ENCODE measurements at places on chromosomes 5 and 9. TPM values are rescaled to one million over a fixed set of nuclear protein-coding genes. Genes with fewer than 3 reads are reported as not detected.

GRCh38 chr9:74810200-74810599 is 77.5 kb downstream of the TRPM6 start:
- no peaks in the 10 kb centered on the region for H3K36me3 ChIP-seq
- no peak overlapping the region for H3K4me3 ChIP-seq
- H3K4me1 ChIP-seq: no peaks in the 10 kb centered on the region
- H3K27ac ChIP-seq: no peak overlapping the region
- H3K27me3 ChIP-seq: peaks cover 8% of the 10 kb centered on the region

DNA sequence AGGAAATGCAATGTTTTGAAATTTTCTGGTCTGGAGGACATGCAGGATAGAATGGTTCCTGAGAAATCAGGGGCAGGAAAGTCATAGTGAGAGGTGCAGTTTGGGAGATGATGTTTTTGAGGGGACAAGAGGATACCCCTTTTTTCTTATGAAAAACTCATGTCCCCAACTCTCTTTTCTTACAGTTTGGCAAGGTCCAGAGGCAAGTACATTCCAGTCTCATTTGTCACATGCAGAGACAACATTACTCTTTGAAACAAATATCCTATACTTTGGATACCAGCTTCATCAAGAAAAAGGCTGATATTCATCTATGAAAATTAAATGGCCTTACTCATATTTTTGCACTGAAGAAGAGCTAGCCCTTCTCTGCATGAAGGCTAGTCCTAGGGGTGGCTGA is 48.2 kb downstream of the EQTN start:
- DNase-seq: no peak
- H3K27ac ChIP-seq: peak overlapping the region; percentile 36
- H3K36me3 ChIP-seq: no peaks in the 10 kb centered on the region
- H3K27me3 ChIP-seq: peaks cover 6% of the 10 kb centered on the region
- peak overlapping the region; percentile 57 for H3K4me3 ChIP-seq
- peaks cover 18% of the 10 kb centered on the region for H3K4me1 ChIP-seq

DNA sequence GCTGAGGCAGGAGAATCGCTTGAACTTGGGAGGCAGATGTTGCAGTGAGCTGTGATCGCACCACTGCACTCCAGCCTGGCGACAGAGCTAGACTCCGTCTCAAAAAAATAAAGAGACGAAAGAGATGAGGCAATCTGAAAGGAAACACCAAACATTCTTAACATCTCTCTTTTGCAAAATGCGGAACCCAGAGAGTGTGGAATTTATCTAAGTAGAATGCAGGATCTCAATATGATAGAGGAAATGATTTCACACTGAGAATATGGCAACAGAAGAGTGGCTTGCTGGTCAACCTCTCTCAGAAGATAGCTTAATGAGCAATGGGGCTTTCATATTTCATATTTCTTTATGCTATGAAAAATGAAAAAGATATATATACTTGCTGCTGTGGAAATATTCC is 33.4 kb upstream of the PCA3 start:
- DNase-seq: no peak
- H3K4me3 ChIP-seq: no peak overlapping the region
- no peak overlapping the region for H3K27ac ChIP-seq
- no peaks in the 10 kb centered on the region for H3K4me1 ChIP-seq
- peaks cover 16% of the 10 kb centered on the region for H3K27me3 ChIP-seq
- H3K36me3 ChIP-seq: no peaks in the 10 kb centered on the region

The ARID3C gene
- total RNA-seq: not detected

The CARTPT gene
- total RNA-seq: not detected

GRCh38 chr5:92163906-92164305 is 780.8 kb upstream of the ARRDC3 start:
- H3K27ac ChIP-seq: no peak overlapping the region
- H3K27me3 ChIP-seq: no peaks in the 10 kb centered on the region
- no peaks in the 10 kb centered on the region for H3K36me3 ChIP-seq
- no peak overlapping the region for H3K4me3 ChIP-seq
- H3K4me1 ChIP-seq: no peaks in the 10 kb centered on the region

- no peaks in the 10 kb centered on the region for H3K36me3 ChIP-seq
- no peak for DNase-seq
- H3K27me3 ChIP-seq: peaks cover 39% of the 10 kb centered on the region
- no peak overlapping the region for H3K4me3 ChIP-seq
- H3K27ac ChIP-seq: no peak overlapping the region
These were observed 151.5 kb downstream of the PAX5 start for GRCh38 chr9:36882594-36882993.

DNA sequence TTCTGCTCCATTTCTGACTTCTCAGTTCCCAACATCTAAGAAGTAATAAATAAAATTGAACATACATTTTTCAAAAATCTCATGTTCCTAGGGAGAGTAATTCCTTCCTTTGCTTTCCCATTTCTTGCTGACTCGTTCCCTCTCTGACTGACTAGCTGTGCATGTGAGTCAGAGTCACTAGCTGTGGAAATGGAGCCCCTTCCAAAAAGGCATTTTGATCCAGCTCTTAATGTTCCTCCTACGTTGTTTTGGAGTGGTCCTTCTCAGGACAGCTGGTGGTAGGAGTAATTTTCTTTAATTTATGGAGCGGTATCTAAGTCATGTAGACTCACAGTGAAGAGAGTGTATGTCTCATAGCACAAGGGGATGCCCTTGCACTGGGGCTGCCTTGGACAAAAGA is 460.2 kb downstream of the GADD45G start:
- no peak overlapping the region for H3K4me3 ChIP-seq
- no peak for DNase-seq
- no peak overlapping the region for H3K27ac ChIP-seq
- no peaks in the 10 kb centered on the region for H3K27me3 ChIP-seq

The OTP gene
- total RNA-seq: not detected

DNA sequence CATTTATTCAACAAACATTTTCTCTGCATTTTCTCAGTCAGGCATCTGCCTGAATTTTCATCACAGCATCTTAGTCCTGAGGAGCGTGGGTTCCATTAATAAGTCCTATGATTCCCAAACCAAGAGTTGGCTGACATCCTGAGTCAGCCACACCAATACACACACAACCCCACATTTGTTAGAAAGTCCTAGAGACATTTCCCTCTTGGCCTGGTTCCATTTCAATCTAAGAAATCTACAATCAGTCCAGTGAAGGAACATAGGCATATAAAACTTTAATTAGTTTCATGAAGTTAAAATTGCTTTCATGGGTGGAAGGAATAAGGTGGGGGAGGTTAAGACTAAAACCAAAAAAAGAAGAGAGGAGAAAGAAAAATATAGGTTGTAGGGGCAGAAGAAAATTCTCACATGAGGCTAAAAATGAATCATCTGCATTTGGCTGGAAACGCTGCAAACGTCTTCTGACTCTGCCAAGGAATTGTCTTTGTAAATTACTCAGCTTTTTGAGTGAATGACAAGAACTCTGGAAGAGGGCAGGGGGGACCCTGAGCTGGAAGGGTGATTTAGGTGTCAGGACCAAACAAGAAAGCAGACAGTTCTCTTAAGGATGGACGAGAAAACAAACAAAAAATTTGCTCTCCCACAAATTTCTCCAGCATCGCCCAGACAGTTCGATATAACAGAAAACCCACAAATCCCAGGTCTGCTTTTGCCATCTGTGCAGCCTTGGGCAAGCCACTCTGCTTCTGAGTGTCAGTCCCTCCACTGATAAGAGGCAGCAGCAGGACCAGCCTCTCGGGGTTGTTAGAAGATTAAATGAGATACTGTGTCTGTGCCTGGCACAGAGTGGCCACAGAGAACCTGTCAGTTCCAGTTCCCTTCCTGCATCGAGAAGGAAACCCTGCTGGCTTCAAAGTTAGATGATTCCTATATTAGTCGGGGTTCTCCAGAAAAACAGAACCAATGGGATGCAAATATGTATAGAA is 289.7 kb downstream of the CDK5RAP2 start:
- no peak overlapping the region for H3K4me3 ChIP-seq
- peaks cover 2% of the 10 kb centered on the region for H3K27me3 ChIP-seq
- H3K4me1 ChIP-seq: no peaks in the 10 kb centered on the region
- no peak overlapping the region for H3K27ac ChIP-seq

GRCh38 chr9:116395699-116396037 is 242.1 kb downstream of the PAPPA start:
- DNase-seq: no peak
- no peak overlapping the region for H3K27ac ChIP-seq
- no peak overlapping the region for H3K4me3 ChIP-seq

- DNase-seq: no peak
- H3K4me3 ChIP-seq: no peak overlapping the region
- no peak overlapping the region for H3K27ac ChIP-seq
- no peaks in the 10 kb centered on the region for H3K4me1 ChIP-seq
These were observed 95.0 kb upstream of the ACTBL2 start for GRCh38 chr5:57577432-57578175.

DNA sequence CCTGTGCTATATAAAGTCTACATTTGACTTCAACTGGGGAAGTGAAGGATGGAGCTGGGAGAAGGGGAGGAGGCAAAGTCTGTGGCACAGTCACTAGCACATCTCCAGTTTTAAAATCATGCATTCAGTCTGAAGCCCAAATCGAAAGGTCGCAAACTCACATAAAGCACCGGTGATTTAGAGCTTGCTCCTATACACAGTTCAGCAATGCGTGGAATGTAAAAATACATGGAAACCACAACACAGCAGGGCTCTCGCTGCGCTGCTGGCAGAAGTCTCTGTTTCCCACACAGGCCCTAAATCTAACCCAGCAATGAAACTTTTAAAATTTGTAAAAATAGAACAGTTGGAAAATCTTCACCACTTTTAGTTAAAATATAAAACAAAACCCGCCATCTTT is 68.2 kb downstream of the EBF1 start:
- H3K27me3 ChIP-seq: no peaks in the 10 kb centered on the region
- no peaks in the 10 kb centered on the region for H3K4me1 ChIP-seq
- DNase-seq: no peak
- H3K36me3 ChIP-seq: no peaks in the 10 kb centered on the region
- H3K4me3 ChIP-seq: no peak overlapping the region

GRCh38 chr5:123088031-123088805 is 823 bp upstream of the PRDM6 start:
- no peak overlapping the region for H3K27ac ChIP-seq
- peaks cover 16% of the 10 kb centered on the region for H3K4me1 ChIP-seq
- H3K36me3 ChIP-seq: no peaks in the 10 kb centered on the region

The RGS7BP gene
- total RNA-seq: not detected

The FAM221B gene
- not detected for total RNA-seq

The SH3PXD2B gene
- 11.8 TPM for total RNA-seq

- H3K36me3 ChIP-seq: peaks cover 10% of the 10 kb centered on the region
- no peak overlapping the region for H3K4me3 ChIP-seq
- H3K4me1 ChIP-seq: peaks cover 71% of the 10 kb centered on the region
These were observed 23.6 kb upstream of the CSF1R start for GRCh38 chr5:150109921-150110320.

The IL17B gene
- total RNA-seq: 0.47 TPM

DNA sequence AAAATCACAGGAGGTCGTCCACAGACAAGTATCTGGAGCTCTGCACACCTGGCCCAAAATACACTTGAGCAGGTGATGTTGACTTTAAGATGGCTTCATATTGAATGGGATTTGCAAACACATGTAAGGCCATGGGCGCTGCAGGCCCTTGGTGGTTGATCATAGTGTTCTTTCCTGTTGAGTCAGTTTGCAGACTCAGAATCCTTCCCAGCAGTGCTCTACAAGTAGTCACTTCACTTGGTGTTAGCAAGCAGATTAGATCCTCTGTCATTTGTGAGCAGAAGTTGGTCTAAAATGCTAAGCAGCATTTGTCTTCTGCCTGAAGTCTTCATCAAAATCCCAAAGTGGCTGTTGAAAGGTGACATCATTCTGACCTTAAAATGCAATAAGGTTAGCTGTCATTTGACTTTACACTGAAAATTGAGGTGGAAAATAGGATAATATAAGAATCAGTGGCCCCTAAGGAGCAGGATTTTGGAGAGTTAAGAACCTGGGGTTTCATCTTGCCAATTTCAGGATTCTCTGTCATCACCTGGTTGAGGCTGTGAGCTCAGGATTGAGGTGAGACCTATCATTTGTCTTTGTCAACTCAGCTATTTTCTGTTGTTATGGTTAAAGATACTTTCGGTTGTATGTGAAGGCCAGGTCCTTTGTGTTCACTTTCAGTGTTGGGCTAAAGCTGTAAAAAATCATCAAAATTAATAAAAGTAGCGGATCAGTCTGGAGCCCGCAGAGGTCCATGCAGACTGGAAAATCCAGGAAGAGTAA is 114.5 kb downstream of the LRRC70 start:
- H3K4me1 ChIP-seq: peaks cover 10% of the 10 kb centered on the region
- H3K4me3 ChIP-seq: no peak overlapping the region
- H3K27ac ChIP-seq: no peak overlapping the region

- H3K36me3 ChIP-seq: peaks cover under 1% of the 10 kb centered on the region
- no peak for DNase-seq
- no peak overlapping the region for H3K4me3 ChIP-seq
- H3K27ac ChIP-seq: no peak overlapping the region
- peaks cover 33% of the 10 kb centered on the region for H3K4me1 ChIP-seq
These were observed 168.0 kb upstream of the RGMB start for GRCh38 chr5:98605426-98605825.

The AGXT2 gene
- not detected for total RNA-seq

DNA sequence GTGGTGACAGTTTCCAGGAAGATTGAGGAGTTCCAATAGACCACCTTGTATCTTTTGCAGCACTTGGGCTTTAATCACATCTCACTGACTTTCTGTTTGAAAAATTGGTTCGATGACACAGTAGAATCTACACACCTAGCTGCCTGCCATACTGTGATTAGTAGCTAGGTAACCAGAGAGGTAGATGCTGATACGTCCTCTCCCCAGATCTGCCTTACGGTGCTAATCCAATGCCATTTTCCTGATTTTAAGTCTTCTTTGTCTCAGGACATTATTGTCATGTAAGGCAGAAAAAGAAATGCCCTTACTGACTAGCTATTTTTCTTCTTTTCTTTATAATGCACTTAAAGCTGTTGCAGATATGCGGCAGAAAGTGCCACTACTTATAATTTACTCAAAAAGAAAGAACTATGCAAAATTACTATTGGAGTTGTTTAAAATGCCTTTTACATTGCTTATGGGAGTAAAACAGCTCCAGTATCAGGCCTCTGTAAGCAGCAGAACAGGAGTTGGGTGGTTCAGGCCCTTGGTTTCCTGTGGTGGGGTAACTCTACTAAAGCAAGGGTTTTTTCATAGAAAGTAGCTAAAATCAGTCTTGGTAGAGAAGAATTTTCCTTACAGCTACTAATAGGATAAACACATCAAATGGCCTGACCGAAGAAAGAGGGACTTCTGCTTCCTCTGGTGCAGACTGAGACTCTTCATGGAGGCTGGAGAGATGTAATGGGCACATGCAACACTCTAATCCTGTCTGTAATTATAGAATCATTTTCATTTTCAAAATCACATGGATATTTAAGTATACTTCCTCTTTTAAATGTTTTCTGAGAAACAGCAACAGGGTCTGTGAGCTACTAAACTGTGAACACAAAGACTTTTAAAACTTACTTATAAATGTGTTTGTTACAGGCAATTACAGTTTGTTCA is 177.2 kb downstream of the MAPKAP1 start:
- peaks cover 9% of the 10 kb centered on the region for H3K36me3 ChIP-seq
- no peaks in the 10 kb centered on the region for H3K27me3 ChIP-seq
- peaks cover 53% of the 10 kb centered on the region for H3K4me1 ChIP-seq
- no peak overlapping the region for H3K27ac ChIP-seq

The RNF183 gene
- total RNA-seq: not detected

GRCh38 chr9:76166526-76166925 is 227.7 kb downstream of the RFK start:
- H3K27ac ChIP-seq: no peak overlapping the region
- no peak overlapping the region for H3K4me3 ChIP-seq
- no peaks in the 10 kb centered on the region for H3K27me3 ChIP-seq
- no peaks in the 10 kb centered on the region for H3K36me3 ChIP-seq

The FCHO2 gene
- total RNA-seq: 19.4 TPM

GRCh38 chr5:37043693-37044092 is 167.1 kb downstream of the NIPBL start:
- H3K27me3 ChIP-seq: no peaks in the 10 kb centered on the region
- H3K27ac ChIP-seq: no peak overlapping the region
- no peak overlapping the region for H3K4me3 ChIP-seq
- H3K4me1 ChIP-seq: no peaks in the 10 kb centered on the region
- no peaks in the 10 kb centered on the region for H3K36me3 ChIP-seq
- DNase-seq: no peak

The RLN1 gene
- not detected for total RNA-seq
